ENCODE measurements at places on chromosomes 5 and 9.

DNA sequence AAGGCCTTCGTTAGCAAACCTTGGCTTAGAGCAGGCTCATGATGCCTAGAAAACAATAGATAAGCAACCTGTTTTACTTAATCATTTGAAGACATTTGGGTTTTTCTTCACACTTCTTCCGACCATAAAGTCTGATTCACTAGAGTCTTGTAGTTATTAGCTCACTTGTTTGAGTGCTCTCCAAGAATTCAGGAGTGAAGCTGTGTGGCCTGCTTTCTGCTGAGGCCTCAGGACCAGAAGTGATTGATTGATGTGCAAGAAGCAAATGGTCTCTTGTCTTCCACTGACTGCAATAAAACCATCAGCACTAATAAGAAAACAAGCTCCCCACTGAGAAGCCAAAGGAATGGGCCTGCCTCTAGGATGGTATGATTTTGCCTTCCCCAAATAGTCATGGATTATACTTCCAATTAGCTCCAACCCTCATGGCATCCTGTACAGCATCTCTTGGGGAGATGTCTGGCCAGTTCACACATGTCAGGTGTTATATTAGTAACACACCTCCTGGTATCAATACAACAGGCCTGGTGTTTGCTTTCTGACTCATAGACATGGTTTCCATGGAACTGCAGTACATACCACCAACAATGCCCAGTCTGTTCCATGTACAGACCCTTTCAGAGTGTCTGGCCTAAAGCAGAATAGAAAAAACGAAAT is 317.6 kb downstream of the CWC27 start:
- no peak for ATAC-seq

DNA sequence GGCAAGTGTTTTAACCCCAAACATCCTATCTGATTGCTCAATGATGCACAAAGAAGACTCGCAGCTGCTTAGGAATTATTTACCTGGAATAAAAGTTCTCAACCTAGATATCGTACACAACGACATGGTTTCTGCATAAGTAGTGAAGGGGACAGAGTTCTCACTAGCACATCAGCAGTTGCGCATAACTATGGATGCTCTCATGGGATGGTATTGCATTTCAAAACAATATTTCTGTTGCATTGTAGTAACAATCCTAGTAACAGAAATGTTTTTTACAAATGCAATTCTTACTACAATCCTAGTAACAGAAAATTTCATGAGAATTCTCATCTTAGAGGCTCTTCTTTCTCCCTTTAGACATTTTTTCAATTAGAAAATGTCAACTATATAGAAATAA is 94.5 kb upstream of the MINAR2 start:
- no peak for ATAC-seq

- peak; percentile 7 for ATAC-seq
Measured at GRCh38 chr5:177132136-177133095, 1.2 kb upstream of the NSD1 start.

- peak; percentile 5 for ATAC-seq
Measured at GRCh38 chr9:96071815-96072124, 196.3 kb downstream of the ERCC6L2 start.

DNA sequence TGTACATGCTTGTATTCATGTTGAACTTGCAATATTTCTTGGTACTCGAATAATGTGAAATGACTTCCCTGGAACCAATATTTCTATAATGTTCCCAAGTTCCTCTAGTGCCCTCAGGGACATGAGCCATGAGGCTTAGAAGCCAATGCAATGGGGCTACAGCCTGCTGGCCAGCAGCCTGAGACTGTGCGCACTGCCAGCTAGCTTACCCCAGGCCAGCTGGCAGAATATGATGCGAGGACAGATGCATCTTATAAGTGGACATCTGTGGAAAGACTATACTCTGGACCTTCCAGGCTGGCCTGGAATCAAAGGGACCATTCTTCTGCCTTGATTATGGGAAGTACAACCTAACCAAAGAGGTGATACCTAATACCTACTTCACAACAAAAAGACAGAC is 1862.0 kb upstream of the ACO1 start:
- no peak for ATAC-seq

DNA sequence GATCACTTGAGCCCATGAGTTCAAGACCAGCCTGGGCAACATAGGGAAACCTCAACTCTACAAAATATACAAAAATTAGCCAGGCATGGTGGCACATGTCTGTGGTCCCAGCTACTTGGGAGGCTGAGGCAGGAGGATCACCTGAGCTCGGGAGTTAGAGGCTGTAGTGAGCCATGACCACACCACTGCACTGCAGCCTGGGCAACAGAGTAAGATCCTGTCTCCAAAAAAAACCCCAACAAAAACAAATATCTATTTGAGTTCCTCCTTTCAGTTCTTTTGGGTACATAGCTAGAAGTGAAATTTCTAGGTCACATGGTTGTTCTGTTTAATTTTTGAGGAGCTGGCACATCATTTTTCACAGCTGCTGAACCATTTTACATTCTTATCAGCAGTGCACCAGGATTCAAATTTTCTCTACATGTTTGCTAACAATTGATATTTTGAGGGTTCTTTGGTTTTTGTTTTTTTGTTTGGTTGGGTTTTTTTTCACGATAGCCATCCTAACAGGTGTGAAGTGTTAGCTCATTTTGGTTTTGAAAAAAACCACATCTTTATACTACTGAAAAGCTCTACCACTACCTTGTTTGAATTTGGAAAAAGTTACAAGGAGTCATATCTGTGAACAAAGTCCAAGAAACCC is 176.9 kb upstream of the SLC12A2 start:
- ATAC-seq = no peak

DNA sequence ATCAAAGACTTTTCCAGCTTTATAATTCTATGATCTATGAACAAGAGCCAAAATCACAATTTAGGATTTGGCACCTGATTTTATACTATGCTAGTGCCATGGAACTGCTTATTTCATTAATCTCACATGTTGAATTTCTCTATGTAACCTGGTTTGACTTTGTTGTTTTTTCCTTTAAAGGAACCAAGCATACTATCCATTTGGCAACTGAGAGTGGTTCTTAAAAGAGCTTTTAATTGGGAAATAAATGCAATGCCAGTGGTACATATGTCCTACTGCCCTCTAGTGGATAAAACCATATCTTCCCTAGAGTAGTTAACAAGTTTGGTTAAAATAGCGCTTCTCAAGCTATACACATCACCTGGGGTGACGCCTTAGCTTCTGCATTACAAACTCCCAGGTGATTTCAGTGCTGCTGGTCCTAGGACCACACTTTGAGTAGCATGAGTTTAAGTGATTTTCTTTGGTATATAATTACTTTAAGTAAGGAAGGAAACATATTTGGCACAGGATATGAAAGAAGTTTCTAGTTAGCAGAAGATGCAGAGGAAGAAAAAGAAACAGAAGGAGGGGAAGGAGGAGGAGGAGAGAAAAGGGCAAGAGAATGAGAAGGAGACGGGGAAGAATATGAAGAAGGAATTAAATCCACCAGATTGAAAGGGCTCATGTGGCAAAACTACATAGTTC is 56.8 kb downstream of the FGF10 start:
- ATAC-seq = no peak

DNA sequence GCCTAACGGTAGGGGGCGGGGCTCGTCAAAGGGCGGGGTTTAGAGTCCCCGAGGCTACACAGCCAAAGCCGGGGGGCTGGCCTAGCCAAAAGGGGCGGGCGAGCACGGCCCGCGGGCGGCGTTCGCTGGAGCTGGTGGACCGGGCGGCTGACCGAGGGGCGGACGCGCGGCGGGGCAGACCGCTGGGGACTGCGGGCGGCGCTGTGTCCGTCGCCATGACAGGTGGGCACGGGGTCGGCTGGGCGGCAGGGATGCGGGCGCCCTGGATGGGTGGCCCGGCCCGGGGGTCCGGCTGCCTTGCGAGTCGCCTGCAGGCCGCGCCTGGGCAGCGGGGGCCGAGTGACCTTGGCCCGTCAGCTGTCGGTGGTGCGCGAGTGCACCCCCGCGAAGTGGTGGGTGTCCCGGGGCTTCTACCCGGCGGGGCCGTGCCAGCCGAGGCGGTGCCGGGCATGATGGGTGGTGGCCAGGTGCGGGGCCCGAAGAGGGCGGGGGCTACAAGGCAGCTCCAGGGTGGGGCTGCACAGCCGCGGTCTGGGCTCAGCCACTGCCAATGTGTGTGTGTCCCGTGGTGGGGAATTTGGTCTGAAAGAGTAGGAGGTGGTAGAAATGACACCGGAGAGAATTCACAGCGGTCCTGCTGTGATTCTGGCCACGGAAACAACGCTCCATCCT is at the start of gene CARD19:
Gene CARD19 (plus strand): TSS at position 87 of the 672 bp plus-strand sequence. CDS start 129 bp downstream, at position 216.
- peak; percentile 54 for ATAC-seq

- peak; percentile 79 for ATAC-seq
Measured at GRCh38 chr5:113122053-113122452, 145.5 kb downstream of the DCP2 start.

GRCh38 chr5:11148810-11149539 is 387.9 kb upstream of the DAP start:
- peak; percentile 69 for ATAC-seq

DNA sequence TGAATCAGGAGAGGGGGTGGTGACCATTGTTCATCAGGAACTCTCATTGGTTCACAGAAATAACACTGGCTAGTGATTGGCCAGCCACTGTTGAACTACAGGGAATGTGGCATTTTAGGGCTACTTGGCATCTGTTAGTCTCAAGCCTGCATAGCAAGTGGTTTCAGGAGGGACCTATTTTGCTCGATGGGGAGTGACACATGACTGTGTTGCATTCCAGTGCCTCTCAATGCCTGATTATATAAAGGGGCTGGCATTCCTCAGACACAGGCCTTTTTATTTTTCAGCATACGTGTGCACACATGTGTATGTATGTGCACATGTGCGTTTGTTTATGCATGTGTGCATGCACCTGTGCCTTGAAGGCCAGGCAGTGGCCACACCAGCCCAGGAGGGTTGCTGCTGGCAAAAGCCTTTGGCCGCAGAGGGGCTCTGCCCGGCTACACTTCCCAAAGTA is 23.2 kb downstream of the FGD3 start:
- peak; percentile 90 for ATAC-seq

DNA sequence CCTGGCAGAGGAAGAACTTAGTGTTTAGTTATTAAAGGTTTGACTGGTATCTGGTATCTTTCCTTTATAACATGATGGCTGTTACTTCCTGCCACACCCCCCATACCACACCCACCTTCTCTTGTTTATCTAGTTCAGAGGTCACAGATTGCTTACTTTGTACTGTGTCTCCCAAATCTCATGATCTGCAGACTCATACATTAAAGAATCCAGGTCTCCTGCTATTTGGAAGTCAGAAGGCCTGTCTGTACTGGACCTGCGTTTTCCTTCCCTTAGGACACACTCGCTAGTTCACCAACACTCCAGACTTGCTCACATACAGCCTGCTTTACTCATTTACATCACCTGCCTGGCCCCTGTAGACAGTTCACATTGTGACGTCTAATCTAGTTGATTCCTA is 39.3 kb downstream of the NUDT12 start:
- ATAC-seq = no peak

- peak; percentile 58 for ATAC-seq
Measured at GRCh38 chr9:131739133-131739958, 530 bp downstream of the RAPGEF1 start.

GRCh38 chr9:89440951-89441654 is 56.8 kb downstream of the SEMA4D start:
- no peak for ATAC-seq

DNA sequence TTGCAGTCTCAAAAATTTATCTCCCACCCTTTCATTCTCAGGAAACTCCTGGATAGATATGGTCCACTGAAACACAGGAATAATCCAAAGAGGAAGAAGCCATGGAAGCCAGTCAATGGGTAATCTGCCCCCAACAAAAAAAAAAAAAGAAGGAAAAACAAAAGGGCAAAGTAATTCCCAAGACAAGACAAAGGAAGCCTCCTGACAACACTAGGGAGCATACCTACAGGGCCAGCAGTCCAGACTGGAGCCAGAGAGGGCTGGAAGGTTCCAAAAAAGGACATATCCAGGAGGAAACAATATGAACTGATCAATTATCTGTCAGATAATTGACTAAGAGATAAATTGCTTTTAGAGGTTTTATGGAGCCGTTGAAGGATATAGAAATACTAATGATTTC is 12.9 kb downstream of the FNIP1 start:
- ATAC-seq = no peak

GRCh38 chr5:14806456-14806855 is 65.1 kb downstream of the ANKH start:
- ATAC-seq = peak; percentile 70

DNA sequence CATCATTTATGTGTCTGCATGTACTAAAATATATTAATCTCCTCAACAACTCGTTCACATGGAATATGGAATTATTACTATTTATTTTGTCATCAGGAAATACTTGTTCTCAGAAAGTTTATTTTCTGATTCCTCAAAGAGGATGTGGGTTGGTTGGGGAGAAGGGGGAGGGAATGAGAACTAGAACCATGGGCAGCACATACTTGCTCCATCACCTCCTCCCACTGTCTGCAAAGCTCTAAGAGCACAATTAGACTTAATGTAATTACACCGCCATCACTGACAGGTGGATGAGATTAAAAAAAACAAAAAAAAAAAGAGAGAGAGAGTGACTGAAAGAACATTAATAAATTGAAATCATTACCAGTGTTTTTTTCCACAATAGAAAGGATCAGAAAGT is 98.2 kb downstream of the OXCT1 start:
- no peak for ATAC-seq

DNA sequence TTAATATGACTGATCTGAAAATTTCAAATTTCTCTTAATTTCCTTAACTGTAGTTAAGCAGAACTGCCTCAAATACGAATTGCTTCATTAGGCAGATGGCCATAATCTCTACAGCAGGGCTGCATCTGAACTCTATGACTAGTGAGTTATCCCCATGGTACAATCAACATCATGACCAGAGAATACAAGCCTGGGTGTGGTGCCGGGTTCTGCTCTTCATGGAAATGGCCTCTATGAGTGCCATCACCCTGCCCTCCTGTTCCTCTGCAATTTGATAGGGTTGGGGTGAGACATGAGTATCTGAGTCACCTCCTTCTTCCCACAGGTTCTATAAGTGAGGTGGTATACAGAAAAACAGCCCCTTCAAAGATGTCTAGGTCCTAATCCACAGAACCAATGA is 235.9 kb downstream of the AP3B1 start:
- no peak for ATAC-seq

DNA sequence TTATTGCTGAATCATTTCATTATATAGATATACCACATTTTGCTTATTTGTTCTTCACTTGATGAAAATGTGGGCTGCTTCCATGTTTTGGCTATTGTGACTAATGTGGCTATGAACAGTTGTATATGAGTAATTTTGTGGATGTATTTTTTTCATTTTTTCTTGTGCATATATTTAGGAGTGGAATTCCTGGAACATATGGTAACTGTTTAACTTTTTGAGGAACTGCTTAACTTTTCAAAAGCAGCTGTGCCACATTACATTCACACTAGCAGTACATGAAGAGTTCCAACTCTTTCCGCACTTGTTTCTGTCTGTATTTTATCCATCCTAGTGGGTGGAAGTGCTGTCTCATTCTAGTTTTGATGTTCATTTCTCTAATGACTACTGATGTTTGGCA is 67.8 kb downstream of the JAK2 start:
- no peak for ATAC-seq

DNA sequence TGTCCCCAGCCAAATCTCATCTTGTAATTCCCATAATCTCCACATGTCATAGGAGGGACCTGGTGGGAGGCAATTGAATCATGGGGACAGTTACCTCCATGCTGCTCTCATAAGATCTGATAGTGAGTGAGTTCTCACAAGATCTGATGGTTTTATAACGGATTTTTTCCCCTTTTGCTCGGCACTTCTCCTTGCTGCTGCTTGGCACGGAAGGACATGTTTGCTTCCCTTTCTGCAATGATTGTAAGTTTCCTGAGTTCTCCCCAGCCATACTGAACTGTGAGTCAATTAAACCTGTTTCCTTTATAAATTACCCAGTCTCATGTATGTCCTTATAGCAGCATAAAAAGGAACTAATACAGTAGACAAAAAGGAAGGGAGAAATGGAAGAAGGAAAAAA is 76.7 kb upstream of the CCNG1 start:
- ATAC-seq = no peak

GRCh38 chr5:130216286-130216685 is 312.0 kb downstream of the CHSY3 start:
- no peak for ATAC-seq

Data from motor neuron (in vitro differentiated cells).